ENCODE measurements at places on chromosomes 11 and 22.

DNA sequence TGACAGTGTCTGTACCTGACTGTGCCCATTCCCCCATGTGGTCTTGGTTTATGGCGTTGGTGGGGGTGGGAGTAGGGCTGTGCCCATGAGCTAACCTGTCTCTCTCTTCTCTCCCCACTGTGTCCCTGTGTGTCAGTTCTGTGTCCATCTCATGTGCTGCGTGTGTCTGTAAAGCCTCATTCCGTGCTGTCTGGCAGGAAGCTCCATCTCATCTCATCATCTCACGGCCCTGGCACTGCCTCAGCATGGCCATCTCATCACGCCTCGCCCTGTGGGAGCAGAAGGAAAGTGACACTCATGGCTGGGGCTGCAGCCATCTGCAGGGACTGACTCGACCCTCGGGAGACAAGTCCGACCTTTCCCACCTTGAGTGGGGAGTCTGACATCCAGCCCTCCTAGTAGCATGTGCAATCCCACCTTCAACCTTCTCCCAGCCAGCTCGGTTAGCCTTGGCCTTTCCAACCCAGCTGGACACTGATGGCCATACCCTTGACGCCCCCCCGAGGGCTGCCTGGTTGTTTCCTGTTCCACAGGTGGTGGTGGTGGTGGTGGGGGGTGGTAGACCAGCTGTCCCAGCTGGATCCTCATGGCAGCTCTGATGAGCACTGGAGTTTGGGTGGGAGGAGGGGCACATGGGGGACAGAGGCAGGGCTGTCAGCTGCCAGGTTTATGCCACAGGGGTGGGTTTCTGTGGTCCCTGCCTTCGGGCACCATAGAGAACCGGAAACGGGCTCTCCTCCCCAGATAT, 19.0 kb downstream of the MYO18B start:
- DNase-seq: no peak

DNA sequence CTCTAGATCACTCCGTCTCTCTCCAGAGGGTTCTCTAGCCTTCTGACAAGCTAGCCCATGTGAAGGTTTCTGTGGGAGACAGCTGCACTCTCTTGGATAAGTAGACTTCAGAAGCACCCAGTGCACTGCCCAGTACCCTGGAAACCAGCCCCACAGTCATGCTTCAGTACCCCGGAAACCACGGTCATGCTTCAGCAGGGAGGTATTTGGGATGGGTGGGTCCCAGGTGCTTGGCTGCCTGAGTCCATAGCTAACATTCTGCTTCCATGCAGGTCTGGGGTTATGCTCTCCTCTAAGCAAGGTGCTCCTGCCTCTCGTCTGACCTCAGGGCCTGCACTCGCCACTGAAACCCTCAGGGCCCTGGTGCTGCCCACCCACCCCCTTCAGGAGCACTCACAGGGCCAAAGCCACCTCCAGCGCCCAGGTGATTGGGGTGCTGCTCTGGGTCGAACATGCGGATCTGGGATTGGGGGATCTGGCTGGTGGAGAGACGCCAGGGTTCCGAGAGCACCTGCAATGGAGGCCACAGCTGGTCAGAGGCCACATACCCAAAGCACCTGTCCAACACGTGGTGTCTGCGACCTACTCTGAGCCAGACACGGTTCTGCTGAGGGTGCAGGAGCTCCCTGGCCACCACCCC, 7.3 kb upstream of the SYCE3 start:
- peak; percentile 65 for DNase-seq

DNA sequence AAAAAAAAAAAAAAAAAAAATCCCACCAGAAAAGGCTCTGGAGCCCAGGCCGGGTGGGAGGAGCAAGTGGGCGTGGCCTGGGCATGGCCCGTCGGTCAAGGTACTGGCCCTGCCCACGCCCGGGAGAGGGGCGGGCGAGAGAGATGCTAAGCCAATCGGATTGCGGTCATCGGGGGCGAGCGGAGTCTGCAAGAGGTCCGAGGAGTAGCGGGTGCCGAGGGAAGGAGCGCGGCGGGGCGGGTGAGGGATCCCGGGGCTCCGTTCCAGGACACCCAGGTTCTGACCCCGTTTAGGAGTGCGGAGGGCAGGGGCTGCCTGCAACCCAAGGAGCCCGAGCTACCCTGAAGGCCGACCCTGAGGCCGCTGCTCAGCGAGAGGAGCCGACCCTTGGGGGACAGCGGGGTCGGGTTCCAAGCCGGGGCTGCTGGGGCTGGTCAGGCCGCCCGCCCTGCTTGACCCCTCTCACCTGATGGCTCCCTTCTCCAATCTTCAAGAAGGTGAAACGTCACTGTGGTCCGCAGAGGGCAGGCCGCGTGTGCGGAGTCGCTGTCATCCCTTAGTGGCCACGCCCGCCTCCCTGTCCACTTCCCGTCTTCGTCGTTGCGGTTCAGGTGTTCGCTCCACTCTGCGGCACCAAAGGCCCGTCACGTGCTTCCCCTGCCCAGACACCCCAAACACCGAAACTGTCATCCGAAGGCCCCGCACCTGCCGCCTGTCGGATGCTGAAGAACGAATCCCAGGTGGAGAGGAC, 11.1 kb upstream of the TAB1 start:
- DNase-seq: peak; percentile 88

DNA sequence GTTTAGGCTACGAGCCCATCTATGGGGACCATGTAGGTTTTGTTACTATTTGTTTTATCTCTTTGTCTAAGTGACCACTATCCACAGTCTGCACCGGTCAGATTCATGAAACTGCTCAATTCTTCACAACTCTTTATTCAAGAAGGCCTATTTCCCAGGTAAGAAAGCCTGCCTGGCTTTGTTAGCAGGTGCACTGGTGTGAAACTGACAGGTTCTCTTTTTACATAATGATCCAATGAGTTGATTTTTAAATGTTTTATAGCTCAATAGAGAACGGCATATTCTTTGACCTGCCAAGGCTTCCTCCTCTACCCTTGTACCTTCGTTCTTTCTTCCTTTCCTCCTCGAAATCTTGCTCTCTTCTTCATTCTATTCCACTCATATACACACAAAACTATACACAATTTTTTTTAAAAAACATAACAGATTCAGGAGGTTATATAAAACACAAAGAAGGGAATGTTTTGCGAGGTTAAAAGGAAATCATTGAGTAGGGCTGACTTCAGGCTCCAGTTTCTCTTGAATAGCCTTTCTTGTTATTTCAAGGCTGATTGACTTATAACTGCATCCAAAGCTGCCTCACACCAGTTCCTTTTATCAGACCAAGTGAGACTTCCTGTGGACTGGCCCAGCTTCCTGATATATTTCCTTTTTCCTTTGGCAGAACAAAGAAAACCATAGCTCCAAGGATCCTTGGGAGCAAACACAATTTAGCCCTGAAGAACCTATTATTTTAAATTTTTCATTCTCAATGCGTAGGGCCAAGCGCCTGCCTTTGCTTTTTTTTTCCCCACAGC, 11.4 kb downstream of the FLI1 start:
- DNase-seq: no peak

- no peak for DNase-seq
These were observed 833 bp upstream of the ME3 start for GRCh38 chr11:86673055-86673843.

DNA sequence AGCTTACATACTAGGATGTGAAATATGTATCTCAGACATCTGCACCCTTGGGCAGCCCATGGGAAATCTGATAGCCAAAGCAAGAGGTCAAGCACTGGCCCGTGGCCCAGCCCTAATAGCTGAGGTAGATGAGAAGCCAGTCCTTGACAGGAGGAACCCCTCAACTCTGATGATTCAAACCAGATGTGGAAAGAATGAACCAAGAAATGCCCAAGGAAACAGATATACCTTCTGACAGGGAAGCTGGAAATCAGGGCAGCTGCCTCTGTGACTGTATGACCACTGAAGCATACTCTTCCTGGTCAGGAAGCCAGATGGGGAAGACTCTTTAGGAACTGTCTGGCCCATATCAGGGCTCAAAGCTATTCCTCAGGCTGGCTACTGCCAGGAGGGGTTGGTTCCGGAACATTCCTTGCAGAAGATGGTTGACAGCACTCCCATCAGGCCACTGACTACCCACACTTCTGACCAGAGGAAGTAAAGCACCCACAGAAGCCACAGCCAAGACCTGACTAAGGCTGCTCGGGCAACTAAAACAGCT, 124.2 kb downstream of the SWAP70 start:
- no peak for DNase-seq

GRCh38 chr11:41379084-41379483, 80.4 kb downstream of the LRRC4C start:
- DNase-seq: no peak

DNA sequence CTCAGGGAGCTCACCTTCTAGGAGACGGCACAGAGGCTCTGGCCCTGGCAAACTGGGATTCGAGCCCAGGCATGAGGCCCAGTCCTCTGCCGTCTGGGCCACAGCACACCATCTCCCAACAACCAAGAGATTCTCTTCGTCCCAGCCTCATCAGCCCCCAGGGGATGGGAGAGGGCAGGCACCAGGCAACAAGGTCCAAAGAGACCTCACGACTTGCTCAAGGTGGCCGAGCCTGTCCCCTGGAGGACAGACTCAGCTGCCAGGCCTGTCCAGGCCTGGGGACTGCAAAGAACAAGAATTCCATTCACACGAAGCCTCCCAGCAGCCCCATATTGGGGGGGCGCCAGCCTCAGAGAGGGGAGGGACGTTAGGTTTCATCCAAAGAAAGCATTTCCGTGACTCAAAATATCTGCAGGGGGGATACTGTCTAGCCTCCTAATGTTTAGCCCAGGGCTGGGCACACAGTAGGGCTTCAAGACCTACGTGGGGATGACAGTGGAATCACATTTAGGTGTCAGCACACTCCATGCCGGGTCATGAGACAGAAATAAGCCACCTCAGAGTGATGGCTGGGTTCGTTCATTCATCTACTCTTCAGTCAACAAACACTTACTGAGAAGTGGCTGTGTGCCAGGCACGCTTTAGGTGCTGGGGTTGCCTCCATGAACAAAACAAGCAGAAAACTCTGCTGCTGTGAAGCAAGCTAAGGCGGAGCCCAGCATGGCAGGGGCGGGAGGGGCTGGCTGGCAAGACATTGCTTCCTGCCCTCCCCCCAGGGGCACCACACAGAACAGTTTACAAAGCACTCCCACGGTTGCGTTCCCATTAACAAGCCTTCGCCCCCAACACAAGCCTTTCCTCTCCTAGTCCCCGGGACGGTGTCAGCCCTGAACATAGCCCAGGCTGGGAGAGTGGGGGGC, 1.2 kb downstream of the CARNS1 start:
- no peak for DNase-seq

- DNase-seq: no peak
These were observed 219.7 kb upstream of the ANO3 start for GRCh38 chr11:26112264-26112663.

DNA sequence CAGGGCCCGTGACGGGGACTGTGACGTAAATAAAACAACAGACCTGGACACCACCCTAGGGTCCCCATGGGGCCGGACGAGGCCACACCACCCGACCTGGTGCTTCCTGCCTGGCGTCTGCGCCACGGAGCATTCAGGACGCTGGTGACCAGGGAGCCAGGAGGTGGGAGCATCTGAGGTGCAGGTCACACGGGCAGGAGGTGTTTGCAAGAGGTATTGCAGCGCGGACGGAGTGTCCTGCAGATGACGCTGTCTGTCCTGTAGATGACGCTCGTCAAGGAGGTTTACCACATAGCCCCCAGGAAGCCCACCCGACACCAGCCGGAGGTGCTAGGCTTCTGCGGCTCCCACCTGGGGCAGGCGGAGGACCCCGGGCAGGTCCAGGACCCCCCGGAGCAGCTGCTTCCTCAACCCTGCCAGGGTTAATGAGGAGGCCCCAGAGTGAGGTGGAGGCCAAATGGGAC, 986 bp upstream of the MUC5B start:
- DNase-seq: no peak

DNA sequence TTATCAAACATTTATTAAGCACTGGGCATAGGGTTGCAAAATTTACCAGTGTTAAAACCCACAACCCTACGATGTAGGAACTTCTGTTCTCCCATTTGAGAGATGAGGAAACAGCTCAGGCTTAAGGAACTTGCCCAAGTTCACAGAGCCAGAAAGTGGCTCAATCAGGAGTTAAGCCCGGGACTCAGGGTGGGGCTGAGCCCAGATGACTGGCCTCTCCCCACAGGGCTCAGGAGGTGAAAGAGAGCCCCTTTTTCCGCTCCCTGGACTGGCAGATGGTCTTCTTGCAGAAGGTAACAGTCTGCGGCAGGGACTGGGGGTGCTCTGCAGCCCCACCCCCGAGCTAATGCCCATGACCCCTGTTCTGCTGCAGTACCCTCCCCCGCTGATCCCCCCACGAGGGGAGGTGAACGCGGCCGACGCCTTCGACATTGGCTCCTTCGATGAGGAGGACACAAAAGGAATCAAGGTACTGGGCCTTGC, 5.6 kb upstream of the ANKRD13D start:
- no peak for DNase-seq

GRCh38 chr22:28718044-28718443, 23.6 kb downstream of the CHEK2 start:
- no peak for DNase-seq

GRCh38 chr11:123531325-123531724, 101.3 kb downstream of the GRAMD1B start:
- no peak for DNase-seq

GRCh38 chr11:10528121-10528520, 12.9 kb downstream of the RNF141 start:
- no peak for DNase-seq

- DNase-seq: no peak
These were observed 121.5 kb downstream of the FAM76B start for GRCh38 chr11:95668131-95668530.

DNA sequence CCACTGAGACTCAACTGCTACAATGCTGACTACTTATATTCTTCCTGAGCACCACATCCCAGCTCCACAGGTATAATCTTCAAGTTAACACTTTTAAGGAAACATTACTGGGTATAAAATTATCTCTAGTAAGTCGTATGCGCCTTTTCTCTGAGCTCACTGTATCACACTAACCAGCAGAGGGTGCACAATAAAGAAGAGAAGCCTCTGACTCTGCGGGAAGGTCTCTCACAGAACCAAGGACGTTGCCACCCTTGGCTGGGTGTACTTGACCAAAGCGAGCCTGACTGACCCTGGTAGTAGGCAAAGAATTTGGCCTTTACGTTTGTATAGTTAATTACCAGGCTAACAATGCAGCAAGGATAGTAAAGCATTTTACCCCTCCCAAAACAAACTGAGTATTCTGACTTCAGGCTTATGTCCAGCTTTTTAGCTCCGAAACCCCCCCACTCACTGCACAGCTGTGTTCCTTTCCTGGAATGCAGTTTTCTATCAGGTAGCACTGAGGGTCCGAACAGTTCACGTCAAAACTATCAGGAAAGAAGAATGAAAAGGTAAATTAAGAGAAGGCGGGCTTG, at the start of gene BTBD18:
Gene BTBD18 (minus strand): TSS at position 144 of the 578 bp plus-strand sequence. CDS start 631 bp downstream, outside the sequence.
- peak; percentile 47 for DNase-seq

DNA sequence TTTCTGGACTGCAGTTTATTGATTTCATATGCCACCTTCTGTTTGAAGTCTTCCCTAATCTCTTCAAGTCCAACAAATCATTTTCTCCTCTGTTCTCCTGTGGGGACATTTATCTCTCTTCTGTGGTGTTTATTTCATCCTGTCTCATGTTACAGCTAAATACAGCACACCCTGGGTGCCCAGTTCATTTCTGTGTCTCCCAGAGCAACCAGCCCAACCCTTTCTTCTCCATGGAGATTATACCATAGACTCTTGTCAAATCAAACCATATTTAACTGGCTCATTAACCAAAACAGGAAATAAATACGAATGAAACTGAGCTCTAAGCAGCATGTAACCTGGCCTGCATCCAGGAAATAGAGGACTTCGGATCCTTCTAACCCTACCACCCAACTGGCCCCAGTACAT, at the start of gene MS4A8:
Gene MS4A8 (plus strand): TSS at position 329 of the 408 bp plus-strand sequence. CDS start 1,249 bp downstream, outside the sequence.
- no peak for DNase-seq

Data from ACHN (cell line).